ENCODE measurements at places on chromosomes 1 and 21.

DNA sequence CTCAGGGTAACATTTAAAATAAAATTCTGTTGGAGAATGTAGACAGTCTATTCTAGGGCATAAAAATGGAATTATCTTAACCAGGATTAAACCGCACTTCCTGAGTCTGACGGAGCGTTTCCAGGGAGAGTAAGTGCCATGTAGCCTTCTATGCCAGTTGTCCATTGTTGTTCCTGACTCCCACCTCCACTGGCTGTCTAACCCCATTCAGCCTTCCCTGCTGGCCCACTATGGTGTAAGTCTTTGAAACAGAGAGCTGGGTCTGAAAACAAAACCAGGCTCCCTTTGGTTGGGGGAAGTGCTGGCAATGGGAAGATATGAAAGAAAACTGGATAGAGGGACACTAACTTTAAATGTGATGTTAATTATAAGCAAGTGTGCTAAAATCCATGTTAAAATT, 71.2 kb upstream of the CNN3 start:
- DNase-seq: no peak

GRCh38 chr1:11298390-11299224, 25.6 kb downstream of the UBIAD1 start:
- DNase-seq: no peak

DNA sequence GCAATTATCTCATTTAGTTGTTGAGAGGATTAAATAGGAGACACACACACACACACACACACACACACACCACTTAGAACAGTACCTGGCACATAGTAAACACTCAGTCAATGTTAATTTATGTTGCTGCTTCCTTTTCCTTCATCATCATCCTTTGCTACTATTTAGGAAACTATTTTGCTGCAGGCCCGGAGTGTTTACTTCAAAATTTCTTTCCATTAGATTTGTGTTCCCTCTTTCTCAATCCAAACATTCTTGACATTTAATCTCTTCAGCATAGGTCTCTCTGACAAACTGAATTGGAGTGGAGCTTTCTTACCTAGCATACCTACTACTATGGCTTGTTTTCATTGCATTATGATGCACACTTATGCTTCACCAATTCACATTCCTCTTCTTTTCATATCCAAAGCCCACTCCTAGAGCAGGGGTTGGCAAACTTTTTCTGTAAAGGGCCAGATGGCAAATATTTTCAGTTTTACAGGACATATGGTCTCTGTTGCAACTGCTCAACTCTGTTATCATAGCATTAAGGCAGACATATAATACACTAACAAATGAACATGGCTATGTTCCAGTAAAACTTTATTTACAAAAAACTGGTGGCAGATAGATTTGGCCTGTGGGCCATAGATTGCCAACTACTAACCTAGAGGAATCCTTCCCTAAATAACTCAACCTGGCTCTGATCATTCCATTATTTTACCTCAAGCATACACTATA, 49.5 kb downstream of the SCMH1 start:
- peak; percentile 61 for DNase-seq

DNA sequence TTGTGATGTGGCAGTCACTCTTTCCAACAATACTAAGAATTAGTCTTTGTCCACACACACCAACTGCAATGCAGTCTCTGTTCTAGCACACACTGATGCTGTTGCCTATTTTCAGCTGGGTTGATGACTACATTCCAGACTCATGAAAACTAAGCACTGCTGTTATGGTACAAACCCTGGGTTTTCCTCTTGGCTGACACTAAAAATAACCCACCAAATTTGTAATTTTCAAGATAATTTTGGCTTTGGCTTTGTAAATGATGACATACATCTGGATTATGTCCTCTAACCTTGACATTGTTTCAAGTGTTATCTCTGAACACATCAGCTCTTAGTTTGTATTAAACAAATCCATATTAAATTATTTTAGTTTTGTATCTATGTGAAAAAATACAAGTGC, 444.8 kb downstream of the PTPRC start:
- DNase-seq: peak; percentile 54

GRCh38 chr1:202319381-202320080, 22.2 kb downstream of the UBE2T start:
- DNase-seq: no peak

DNA sequence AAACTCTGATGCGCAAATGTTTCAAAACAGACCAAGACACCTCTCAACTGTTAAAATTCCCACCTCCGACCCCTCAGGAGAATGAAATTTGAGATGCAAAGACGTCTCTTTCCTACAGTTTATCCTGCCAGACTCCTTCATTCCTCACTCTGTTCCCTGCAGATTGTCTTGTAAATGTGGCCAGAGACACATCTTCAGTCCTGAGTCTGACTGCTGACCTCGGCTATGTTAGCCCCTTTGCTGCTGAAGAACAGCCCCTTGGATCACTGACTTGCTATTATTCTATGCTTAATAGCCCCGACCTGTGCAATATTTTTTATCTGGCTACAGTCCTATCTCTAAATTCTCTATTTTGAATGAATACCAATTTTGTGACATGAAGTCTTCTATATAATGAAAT, 16.6 kb upstream of the ESRRG start:
- no peak for DNase-seq

DNA sequence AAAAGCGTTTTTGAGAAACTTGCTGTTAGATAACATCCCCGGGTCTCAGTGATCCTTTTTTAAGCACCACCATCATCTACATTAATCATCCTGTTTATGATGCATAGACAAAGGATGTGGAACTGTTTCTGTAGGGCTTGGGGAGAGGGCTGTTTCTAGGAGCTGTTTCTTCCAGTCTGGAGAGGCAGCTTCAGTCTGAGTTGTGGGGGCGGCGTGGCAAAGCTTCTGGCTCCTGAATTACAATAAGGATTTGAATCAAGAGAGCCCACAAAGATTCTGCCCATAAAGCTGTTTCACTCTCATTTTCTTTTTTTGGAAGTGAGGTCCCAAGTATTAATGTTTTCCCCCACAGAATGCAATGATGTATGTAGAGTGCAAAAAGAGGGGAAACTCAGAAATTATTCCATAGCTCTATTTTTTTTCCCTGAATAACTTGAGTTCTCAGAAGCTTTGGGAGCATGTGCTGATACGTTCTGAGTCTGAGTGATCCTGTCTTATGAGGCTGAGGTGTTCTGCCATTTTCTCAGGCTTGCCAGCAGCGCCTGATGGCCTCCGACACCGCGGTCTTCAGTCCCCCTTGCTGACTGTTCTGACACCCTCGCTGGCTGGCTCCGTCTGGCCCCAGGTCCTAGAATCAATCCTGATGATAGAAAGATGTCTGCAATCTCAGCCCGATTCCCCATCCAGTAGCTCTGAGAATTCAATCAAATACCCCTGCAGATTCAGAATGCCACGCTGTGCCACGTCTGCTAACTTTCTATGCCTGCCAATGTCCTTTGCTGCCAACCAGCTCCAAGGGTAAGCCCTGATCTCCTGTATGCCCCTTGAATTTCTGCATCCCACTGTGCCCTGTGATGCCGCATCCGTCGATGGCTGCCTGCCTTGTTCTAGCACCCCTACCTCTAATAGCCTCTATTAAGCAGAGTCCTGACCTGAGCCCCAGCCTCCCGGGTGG, 92.4 kb upstream of the AKT3 start:
- no peak for DNase-seq

GRCh38 chr21:14072761-14073535, 137.8 kb downstream of the LIPI start:
- no peak for DNase-seq

GRCh38 chr1:228450200-228450599, 33.5 kb upstream of the TRIM17 start:
- no peak for DNase-seq

DNA sequence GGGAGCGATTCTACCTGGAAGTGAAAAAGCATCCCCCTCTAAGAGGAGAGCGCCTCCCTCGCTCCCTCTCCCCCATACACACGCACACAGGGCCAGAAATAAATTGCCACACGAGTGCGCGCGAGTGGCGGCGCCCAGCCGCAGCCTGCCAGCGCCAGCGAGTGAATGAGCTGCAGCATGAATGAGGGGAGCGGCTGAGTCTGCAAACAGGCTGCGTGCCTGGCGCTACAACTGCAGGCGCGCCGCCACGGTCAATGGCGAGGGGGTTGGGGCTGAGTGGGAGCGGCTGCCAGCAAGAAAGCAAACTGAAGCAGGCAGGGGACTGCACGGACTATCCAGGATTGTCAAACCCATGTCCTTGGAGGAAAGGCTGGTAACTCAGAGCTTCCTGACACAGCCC, 2.2 kb downstream of the CAMK1G start:
- DNase-seq: peak; percentile 79

DNA sequence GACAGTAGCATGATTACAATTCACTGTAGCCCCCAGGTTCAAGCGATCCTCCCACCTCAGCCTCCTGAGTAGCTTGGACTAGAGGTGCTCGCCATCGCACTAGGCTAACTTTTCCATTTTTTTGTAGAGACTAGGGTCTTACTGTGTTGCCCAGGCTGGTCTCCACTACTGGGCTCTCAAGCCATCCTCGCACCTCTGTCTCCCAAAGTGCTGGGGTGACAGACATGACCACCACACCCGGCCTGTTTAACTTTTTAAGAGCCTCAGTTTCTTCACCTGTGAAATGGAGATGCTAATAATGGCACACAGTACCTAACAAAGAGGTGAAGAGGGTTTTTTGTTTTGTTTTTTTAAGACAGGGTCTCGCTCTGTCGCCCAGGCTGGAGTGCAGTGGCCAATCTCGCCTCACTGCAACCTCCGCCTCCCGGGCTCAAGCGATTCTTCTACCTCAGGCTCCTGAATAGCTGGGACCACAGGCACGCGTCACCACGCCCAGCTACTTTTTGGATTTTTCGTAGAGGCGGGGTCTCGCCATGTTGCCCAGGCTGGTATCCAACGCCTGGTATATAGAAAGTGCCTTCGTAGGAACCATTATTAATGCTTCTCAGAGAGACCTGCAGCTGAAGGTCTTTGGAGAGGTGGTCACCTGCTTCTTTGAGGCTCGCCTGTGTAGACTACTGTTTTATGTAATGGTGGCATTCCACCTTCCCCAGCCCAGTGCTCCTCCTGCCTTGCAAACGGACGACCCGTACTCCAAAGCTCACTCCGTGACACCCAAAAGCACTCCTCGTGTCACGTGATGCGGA, 567 bp downstream of the PMVK start:
- DNase-seq: no peak

GRCh38 chr1:54392401-54392800, 13.8 kb downstream of the SSBP3 start:
- no peak for DNase-seq

DNA sequence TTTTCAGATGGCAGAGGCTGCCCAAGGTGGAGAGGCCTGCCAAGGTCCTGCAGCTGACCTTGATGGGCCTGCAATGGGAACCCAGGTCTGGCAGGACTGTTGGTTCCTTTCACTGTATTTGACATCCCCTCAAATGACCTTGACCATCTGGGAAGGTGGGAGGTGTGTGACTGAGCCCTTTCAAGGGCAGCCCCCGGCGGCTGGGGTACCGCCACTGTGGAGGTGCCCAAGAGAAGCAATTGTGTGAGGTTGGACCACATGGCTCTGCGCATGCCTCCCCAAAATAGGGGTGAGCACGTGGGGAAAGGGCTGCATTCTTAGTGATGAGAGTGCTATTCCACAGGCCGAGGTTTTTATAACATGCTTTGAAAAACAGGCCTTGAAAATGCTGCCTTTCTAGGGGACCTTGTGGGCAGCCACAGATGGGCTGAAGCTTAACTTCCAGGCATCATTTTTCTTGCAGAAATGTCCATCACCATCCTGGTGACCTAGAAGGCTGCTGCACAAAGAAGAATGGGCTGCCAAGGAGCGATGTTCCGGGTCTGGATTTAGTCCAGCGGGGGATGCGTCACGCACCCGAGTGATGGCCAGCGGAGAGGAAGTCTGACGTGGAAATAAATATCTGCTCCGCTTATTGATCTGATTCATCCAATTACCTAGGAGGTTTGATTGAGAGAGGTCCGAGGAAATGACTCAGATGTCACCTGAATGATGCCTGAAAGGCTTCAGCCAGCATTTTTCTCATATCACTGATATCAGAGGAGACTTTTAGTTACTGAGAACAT, 16.5 kb upstream of the UTS2 start:
- no peak for DNase-seq

DNA sequence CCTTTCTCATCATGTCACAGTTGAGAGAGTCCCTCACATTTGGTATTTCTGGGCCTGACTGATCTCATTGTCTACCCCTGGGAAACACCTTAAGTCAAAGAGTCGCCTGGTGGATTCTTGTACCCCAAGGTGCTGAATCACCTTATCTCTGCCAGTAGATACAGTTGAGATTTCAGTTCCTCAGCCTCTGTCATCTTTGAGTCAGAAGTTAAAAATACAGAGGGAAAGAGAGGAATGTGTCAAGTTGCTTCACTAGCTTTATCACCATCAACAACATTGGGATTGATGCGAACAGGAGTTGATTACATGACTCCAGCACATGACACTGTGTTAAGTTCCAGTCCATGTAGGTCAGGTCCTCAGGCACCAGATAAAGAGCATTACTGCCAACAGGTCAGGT, 513.0 kb downstream of the NUF2 start:
- no peak for DNase-seq

- peak; percentile 79 for DNase-seq
These were observed 147.2 kb downstream of the CHD1L start for GRCh38 chr1:147389532-147390184.

DNA sequence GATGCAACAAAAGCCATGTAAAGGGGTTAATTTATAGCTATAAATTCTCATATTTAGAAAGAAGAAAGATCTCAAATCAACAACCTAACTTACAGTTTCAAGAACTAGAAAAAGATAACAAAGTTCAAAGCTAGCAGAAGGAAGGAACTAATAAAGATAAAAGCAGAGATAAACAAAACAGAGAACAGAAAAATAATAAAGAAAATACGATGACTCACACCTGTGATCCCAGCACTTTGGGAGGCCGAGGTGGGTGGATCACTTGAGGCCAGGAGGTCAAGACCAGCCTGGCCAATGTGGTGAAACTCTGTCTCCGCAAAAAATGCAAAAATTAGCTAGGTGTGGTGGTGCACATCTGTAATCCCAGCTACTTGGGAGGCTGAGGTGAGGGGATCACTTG, 12.4 kb upstream of the TMEM183A start:
- no peak for DNase-seq

- DNase-seq: peak; percentile 15
These were observed 16.6 kb downstream of the C21orf91 start for GRCh38 chr21:17802572-17802971.

GRCh38 chr21:46326110-46326703, 2.3 kb downstream of the PCNT start:
- no peak for DNase-seq

GRCh38 chr1:53348486-53349368, 20.9 kb upstream of the LRP8 start:
- no peak for DNase-seq

DNA sequence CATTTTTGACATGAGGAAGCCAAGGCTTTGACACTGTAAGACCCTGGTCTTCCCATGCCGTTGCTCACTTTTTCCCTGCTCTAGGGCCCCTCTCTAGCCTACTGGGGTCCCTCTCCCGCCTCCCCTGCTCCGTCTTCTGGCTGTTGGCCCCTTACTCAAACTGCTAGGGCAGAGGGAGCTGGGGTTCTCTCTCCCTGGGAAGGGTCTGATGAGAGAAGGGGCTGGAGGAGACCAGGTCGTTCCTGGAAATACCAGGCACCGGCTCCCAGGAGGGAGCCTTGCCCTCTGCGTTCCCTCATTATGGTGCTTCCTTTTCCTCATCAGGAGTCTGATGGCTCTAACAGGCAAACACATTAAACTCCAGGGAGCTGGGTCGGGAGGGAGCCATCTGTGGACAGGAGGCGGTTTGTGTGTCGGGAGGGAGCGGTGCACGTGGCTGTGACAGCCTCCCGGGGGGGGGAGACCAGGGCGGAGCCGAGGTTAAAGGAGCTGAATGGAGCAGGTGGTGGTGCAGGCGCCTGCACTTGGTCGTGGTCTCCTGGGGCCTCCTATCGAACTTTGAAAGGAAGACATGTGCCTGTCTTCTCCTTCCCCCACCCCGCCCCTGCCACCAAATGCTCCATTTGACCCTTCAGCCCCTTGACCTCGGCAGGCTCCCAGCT, 35.4 kb upstream of the LHX4 start:
- no peak for DNase-seq
